ENCODE measurements at places on chromosomes 3 and 15. TPM values are rescaled to one million over a fixed set of nuclear protein-coding genes. Genes with fewer than 3 reads are reported as not detected.

GRCh38 chr15:66842710-66843441, 140.8 kb downstream of the SMAD6 start:
- peak; percentile 79 for DNase-seq

DNA sequence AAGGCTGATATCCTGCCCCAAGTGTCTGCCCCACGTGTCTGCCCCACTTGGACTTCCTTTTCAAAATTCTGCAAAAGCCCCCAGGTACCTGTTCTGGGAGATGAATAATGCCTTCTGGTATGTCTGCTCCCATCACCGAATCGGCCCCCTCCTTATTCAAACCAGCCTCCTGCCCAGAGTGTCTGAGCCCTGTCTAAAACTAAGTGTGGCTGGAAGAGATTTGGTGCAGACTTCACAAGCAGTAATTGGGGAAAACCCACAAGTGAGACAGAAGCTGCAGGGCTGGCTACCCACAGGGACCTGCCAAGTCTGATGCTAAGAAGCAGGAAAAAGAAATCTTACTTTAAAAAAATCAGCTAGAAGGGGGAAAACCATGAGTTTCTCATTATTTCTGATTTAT, 85.1 kb downstream of the DUT start:
- no peak for DNase-seq

DNA sequence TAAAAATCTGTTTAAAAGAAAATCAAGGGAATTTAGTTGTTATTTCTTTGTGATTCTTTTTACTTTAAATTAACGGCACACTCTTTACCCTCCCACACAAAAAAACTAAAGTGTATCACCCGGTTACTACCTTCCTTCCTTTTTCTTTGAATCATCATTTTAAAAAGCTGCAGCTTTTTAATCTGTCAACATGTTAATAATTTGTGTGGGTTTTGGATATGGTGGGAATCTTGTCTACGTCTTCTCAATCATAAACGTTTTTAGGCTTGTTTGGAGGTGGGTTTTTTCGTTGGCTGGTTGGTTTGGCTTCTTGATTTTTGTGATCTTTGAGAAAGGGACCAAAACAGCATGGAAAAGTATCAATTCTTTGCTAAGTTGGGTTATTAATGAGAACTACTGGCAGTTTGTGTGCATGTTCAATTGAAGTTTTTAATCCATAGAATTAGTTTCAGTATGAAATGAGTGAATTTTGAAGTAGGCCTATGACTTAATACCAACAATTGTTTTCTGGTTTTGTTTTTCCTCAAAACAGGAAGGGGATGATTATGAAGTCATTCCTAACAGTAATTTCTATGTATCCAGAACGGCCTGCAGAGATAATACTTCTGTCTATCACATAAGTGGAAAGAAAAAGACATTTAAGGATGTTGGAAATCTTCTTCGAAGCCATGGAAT, 4.5 kb downstream of the SMC4 start:
- no peak for DNase-seq

GRCh38 chr3:129622933-129623332, 16.5 kb upstream of the PLXND1 start:
- no peak for DNase-seq

GRCh38 chr3:71241246-71241901, 342.2 kb downstream of the FOXP1 start:
- no peak for DNase-seq

- no peak for DNase-seq
Observed at GRCh38 chr15:75924576-75924975, 20.9 kb downstream of the FBXO22 start.

DNA sequence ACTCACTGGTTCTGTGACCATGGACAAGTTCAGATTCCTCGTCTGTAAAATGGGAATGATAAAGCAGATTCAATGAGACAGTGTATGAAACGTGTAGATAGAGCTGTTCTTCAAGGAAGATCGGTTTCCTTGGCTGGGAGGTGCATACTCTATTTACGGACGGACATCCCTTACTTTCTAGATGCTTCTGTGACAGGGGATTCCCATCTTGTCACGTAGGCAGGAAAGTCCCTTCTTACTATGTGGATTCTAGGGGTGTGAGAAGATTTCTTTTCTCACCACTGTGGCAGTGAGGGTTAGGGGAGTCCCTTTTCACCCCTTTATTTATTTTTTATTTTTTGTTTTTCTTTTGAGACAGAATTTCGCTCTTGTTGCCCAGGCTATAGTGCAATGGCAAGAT, 180.9 kb upstream of the TBL1XR1 start:
- no peak for DNase-seq

- no peak for DNase-seq
Observed at GRCh38 chr15:84714821-84715220, 1.1 kb downstream of the SEC11A start.

DNA sequence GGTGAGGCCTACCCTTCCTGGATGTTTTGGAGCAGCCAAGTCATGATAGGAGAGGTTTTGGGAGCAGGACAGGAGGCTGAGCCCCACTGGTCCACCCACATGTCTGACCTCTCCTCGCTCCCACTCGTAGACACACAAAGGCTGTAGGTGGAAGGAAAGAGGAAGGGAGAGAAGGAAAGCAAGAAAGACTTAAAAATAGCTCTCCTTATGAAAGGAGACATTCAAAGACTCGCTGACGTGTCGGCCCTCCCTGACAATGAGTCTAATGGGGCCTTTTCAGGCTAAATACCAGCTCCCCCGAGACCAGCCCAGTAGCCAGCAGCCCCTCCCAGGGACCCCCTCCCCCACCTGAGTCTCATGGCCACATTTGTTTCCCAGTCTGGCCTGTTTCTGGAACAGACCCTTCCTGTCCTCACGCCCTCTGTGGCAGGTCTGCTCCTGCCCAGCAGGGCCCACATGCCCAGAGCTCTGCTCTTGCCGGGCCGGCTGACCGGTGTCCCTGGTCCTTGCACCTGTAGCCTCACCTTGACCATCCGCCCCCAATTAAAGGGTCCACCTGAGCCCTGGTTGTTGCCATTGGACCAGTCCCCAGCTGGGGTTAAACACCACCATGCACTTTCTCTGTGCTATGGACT, 49.3 kb downstream of the FGD5 start:
- no peak for DNase-seq

The C3orf20 gene
- not detected for total RNA-seq

The DCBLD2 gene
- 52.3 TPM for total RNA-seq

The LDHAL6B gene
- not detected for total RNA-seq

Measured in uterus (tissue), 4 donors.